Activated naive CD8-positive, alpha-beta T cell treated with anti-CD3 and anti-CD28 coated beads, Interleukin-2, amount 10 ng/mL, durations not matched to agents 7 days and 5 days (primary cell): ENCODE measurements at places on chromosomes 2 and 18. TPM values are rescaled to one million over a fixed set of nuclear protein-coding genes. Genes with fewer than 3 reads are reported as not detected.

GRCh38 chr2:23636426-23636825 lies 251.4 kb downstream of the KLHL29 start:
- DNase-seq = no peak
- H3K4me3 ChIP-seq = no peak overlapping the region

GRCh38 chr18:6652098-6652497 lies 77.4 kb upstream of the ARHGAP28 start:
- DNase-seq = no peak
- no peak overlapping the region for H3K4me3 ChIP-seq
- H3K4me1 ChIP-seq = no peaks in the 10 kb centered on the region
- H3K27me3 ChIP-seq = peaks cover 2% of the 10 kb centered on the region

- H3K4me1 ChIP-seq = peaks cover 43% of the 10 kb centered on the region
- no peak for DNase-seq
- peak overlapping the region; percentile 40 for H3K4me3 ChIP-seq
- H3K27me3 ChIP-seq = no peaks in the 10 kb centered on the region
Measured at GRCh38 chr2:191030521-191031154, 16.7 kb upstream of the STAT1 start.

DNA sequence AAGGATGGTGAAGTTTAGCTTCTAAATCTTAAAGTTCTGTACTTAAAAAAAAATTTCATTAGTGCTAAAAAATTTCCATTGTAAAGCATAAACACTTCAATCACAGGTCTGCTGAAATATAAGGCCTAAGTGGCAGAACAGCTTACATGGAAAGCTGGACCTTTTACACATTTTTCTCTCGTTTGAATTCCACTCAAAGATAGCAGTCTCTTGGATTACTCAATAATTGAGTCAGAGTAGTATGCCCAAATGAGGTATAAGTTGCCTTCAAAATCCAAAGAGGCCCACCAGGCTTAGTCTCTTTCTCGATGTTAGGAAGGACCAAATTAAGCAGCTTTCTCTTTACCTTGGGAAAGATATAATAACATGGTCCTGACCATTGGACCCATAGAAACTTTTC lies 220.4 kb upstream of the CWC22 start:
- H3K27ac ChIP-seq = no peak overlapping the region
- no peaks in the 10 kb centered on the region for H3K27me3 ChIP-seq

GRCh38 chr2:62216113-62216512 lies 20.2 kb downstream of the B3GNT2 start:
- H3K4me1 ChIP-seq = peaks cover 65% of the 10 kb centered on the region
- H3K27ac ChIP-seq = peak overlapping the region; percentile 57
- peaks cover 48% of the 10 kb centered on the region for H3K36me3 ChIP-seq
- H3K4me3 ChIP-seq = no peak overlapping the region

DNA sequence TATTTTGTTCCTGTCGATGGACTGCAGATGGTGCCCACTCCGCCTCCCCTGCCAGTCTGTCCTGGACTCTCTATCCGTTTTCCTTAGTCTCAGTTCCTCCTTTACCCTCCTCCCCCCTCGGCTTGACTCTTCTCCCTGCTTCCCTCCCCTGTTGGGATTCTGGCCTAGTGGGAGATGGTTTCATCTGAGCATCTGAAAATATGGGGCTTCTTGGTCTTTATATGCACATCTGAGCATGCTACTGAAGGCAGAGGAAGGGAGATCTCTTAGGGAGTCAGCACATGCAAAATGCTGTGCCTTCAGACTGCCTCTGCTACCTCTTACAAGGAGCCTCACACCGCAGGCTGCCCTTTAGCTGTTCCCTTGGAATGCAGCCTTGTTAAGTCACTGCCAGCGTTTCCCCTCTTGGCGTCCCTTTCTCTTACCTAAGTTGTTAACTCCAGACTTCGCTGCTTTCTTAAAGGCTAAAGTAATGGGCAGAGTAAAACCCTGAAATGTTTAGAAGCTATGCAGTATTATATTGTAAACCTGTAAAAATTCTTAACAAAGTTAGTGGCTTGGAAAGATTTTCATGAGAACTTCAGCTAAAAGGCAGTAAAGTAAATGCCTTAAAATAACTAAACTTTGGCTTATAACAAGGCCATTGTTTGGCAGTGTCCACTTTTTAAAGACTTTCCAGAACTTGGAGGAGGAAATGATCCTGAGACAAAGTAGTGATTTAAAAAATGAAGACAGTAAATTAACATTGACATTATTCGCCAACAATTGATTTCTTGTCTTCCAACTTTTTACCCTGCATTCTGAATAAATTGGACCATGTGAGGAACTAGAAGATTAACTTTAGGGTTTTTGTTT lies 49.8 kb downstream of the LDLRAD4 start:
- H3K27me3 ChIP-seq = no peaks in the 10 kb centered on the region
- H3K36me3 ChIP-seq = peaks cover 4% of the 10 kb centered on the region
- peak; percentile 12 for DNase-seq
- peaks cover 38% of the 10 kb centered on the region for H3K4me1 ChIP-seq
- peak overlapping the region; percentile 26 for H3K4me3 ChIP-seq
- H3K27ac ChIP-seq = peak overlapping the region; percentile 51

DNA sequence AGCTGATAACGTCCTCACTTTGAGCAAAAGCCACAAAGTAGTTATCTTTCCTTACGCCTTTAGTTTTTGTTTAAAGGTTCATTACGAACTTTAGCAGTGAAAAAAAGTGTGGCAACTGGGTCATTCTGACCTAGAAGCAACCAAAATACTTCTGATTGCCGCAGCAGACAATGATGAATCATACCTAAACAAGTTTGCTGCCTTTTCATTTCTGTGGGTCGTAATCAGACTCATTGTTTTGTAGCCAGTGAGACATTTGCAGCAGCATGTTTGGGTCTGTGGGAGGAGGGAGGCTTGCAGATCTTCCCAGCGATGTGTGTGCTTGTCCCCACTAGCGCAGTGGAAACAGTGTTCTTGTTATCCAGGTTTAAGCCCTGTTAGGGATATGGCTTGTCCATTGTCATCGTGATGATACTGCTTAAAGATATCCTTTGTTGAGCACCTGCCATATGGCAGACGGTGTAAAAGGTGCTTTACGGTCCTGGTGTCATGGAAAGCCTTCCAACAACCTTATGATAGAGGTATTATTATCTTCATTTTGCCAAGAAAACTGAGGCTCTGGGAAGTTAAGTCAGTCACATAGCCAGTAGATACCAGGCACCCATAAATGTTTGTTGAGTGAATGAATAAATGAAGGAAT lies 1.3 kb upstream of the GREB1 start:
- H3K27ac ChIP-seq = no peak overlapping the region
- no peak overlapping the region for H3K4me3 ChIP-seq
- DNase-seq = no peak
- no peaks in the 10 kb centered on the region for H3K4me1 ChIP-seq

DNA sequence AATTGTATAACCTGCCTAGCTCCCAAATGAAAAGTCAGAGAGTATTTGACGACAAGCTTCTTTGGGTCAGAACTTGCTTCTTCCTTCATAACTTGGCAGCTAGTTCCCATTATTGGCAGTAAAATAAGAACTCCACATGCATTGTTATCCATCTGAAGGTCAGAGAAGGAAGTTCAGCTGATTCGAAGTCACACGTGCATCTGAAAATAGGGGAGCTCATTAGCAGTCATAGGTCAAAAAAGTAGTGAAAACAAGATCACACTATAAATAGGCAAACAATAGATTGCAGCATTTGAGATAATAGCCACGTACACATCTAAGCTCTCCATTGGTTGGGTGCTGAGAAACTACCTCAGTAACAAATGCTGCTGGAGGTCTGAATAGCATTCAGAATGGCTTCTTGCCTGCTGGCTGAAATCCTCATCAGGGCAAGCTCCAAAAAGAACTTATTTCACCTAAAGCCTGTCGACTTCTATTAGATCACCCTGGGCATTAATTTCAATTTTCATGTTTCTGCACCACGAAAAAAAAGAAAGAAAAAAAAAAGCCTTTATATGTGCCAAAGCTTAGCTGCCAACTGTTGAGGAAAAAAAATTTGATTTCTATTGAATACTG lies 1492.9 kb upstream of the CELF4 start:
- H3K4me1 ChIP-seq = no peaks in the 10 kb centered on the region
- H3K27me3 ChIP-seq = no peaks in the 10 kb centered on the region
- DNase-seq = no peak
- H3K36me3 ChIP-seq = no peaks in the 10 kb centered on the region
- no peak overlapping the region for H3K4me3 ChIP-seq
- H3K27ac ChIP-seq = no peak overlapping the region

DNA sequence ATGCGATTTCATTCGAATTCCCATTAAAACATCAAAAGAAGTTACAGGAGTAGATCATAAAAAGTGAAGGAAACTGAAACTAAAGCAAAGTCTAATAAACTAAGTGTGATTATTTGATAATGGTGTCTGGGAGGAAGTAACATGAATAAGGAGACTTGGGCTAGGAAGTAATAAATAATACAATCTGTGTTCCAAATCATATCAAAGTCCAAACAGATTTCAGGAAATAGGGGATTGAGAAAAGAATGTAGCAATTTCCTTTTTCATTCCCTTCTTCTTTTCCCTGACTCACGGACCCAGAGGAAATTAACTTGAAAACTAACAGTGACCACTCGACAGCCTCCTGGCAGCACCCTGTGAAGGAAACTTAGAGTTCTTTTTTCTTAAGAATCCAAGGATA lies 758.4 kb upstream of the GCFC2 start:
- H3K4me3 ChIP-seq = no peak overlapping the region
- no peak for DNase-seq
- no peak overlapping the region for H3K27ac ChIP-seq

DNA sequence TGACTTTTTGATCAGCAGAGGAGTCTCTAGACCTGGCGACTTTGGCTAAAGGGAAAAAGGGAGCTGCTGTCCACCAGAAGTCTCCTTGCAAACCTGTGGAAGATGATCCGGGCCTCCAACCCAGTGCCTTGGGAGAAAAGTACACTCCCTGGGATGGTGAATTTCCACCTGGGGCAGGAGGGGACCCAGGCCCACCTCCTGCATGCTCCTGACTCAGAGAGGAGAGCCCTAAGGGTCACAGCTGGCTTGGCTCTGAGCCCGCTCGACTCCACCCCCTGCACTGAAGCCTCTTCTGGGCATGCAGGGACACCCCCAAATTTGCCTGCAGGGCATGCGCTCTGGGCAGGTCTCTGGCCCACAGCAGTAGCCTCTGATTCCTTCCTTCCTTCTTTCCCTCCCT lies 66.5 kb downstream of the PDCL3 start:
- no peak for DNase-seq
- H3K4me3 ChIP-seq = no peak overlapping the region
- H3K27me3 ChIP-seq = peaks cover 9% of the 10 kb centered on the region
- peaks cover 14% of the 10 kb centered on the region for H3K4me1 ChIP-seq
- H3K27ac ChIP-seq = no peak overlapping the region

- no peak overlapping the region for H3K27ac ChIP-seq
- no peaks in the 10 kb centered on the region for H3K4me1 ChIP-seq
- H3K36me3 ChIP-seq = no peaks in the 10 kb centered on the region
- no peak overlapping the region for H3K4me3 ChIP-seq
- DNase-seq = no peak
- H3K27me3 ChIP-seq = no peaks in the 10 kb centered on the region
Measured at GRCh38 chr2:150280231-150280630, 207.2 kb downstream of the RND3 start.

DNA sequence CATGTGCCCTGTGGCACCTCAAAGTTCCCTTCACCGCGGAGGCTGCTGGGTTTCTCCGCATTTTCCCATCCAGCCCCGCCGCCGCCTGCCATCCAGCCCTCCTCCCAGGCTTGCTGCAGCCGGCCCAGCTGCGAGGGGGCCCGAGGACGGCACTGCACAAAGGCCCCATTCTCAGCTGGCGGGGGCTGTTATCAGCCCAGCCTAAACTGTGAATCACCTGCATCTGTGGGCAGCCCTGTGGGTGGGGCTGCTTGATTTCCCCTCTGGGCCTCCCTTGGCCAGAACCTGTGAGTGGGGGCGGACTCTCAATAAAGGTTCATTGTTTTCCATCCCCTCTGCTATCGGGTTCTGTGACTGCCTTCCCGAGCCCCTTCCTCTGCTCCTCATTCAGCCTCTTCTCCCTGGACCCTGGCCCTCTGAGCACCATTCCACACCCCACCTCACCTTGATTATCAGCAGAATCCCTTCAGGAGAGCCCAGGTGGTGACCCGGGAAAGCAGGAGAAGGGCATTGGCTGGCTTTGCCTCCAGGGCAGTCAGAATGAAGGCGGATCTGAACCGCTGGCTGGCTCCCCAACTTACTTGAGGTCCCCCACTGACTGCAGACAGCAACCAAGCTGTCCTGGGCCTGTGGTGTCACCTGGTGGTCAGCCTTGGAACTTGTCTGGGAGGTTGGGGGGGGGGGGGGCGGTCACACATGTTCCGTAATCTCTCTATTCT lies 204.5 kb downstream of the ZFP36L2 start:
- H3K27ac ChIP-seq = no peak overlapping the region
- no peak overlapping the region for H3K4me3 ChIP-seq
- peaks cover 3% of the 10 kb centered on the region for H3K36me3 ChIP-seq
- H3K4me1 ChIP-seq = peaks cover 10% of the 10 kb centered on the region
- peaks cover 2% of the 10 kb centered on the region for H3K27me3 ChIP-seq
- DNase-seq = no peak

GRCh38 chr18:33052886-33053285 lies 280.1 kb upstream of the KLHL14 start:
- no peak for DNase-seq
- no peak overlapping the region for H3K4me3 ChIP-seq
- no peaks in the 10 kb centered on the region for H3K4me1 ChIP-seq

The LINC00305 gene
- total RNA-seq = not detected

The KYNU gene
- total RNA-seq = 0.14 TPM

The SCYGR1 gene
- total RNA-seq = not detected

The ELOA2 gene
- not detected for total RNA-seq

The SP110 gene
- total RNA-seq = 153 TPM

The CYTIP gene
- total RNA-seq = 238 TPM
